Midbrain (tissue), 1 donor: ENCODE measurements at places on chromosomes 1 and 21.

- DNase-seq: no peak
Observed at GRCh38 chr1:45499415-45499769, 481 bp downstream of the CCDC163 start.

- DNase-seq: no peak
Observed at GRCh38 chr1:240985081-240985480, 371.9 kb downstream of the RGS7 start.

- no peak for DNase-seq
Observed at GRCh38 chr1:110123224-110123623, 11.0 kb downstream of the UBL4B start.

GRCh38 chr1:21652101-21652936 lies 16.8 kb downstream of the RAP1GAP start:
- DNase-seq: no peak

- DNase-seq: no peak
Observed at GRCh38 chr1:54223441-54224202, 23.7 kb downstream of the MRPL37 start.

DNA sequence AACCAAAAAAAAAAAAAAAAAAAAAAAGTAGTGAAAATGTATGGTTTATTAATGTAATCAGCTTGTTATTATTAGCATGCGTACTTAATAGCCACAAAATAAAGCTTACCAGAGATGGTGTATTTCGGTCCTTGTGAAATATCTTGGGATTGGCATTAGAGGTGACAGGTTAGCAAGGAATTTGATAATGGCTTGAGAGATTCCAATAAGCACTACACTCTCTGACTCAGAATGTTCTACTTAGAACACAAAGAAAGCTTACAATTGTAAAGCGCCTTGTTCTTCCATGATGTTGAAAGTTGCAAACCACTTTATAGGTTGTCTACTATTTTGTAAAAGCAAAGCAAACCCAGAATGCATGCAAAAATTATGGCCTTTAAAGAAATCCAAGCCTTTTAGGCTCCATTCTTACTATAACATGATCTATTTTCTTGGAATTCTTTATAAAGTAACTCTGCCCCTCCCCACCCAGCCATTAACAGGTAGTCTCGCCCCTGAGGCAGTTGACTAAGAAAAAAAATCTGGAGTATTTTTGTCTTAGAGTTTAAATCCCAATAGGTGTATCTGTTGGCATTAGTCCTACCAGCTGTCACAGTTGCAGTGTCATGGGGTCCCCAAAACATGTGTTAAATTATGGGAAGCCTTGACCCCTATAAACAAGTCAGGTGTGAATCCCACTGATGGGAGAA lies 129.2 kb downstream of the DHRS3 start:
- no peak for DNase-seq

- DNase-seq: no peak
Observed at GRCh38 chr1:222009105-222009730, 267.3 kb upstream of the DUSP10 start.

DNA sequence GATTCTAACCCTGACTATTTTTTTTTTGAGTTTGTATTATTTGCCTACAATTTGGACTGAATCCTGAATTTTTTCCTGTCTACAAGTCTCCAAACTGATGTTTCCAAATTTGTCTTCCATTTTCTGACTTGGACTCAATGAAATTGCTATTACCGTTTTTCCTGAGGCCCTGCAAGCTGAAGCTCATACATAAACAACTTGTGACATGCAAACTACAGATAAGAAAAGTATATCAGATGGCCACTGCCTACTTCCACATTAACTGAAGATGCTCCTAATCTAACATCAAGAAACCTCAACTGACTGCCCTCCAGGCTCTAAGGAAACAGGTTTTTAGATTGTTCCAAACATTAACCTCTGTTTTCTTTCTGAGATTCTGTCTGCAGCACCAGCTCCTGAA lies 51.1 kb upstream of the KLHDC7A start:
- no peak for DNase-seq

GRCh38 chr1:41416081-41416480 lies 54.8 kb downstream of the FOXO6 start:
- DNase-seq: no peak

DNA sequence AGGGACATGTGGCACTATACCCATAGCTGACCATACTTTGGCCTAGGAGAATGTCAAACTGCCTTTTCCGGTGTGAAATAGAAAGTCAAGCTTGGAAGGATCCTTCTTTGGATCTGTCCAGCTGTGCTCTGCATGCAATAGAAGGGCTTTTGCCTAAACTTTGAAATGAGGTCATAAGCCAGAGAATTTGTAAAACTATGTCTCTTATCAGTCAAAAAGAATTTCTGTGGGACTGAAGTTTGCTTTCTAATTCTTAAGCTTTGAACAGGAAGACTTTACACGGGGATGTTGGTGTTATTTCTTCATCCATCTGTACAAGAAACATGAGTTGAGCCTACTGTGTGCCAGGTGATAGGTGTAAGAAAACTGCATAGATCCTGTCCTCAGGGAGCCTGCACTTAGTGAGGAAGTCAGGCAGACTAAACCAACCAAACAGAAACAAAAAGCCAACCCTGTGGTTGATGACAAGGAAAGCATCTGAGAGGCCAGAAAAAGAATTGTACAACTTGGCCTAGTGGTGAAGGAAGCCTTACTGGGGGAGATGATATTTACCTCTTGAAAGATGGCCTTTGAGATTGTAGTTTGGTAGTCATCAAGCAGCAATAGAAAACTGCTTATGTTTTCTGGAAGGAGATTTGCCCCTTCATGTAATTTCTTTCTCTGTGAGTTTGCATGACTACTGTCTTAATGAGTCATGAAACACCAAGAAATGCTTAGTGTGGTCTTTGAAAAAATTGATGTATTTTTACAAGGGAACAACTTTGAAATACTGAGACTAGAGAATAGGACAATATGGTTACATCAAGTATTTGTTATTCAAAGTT lies 24.8 kb downstream of the TGFB2 start:
- no peak for DNase-seq

GRCh38 chr21:42291003-42291750 lies 24.0 kb downstream of the TFF3 start:
- DNase-seq: no peak

- no peak for DNase-seq
Observed at GRCh38 chr1:2855206-2856065, 53.9 kb upstream of the TTC34 start.

DNA sequence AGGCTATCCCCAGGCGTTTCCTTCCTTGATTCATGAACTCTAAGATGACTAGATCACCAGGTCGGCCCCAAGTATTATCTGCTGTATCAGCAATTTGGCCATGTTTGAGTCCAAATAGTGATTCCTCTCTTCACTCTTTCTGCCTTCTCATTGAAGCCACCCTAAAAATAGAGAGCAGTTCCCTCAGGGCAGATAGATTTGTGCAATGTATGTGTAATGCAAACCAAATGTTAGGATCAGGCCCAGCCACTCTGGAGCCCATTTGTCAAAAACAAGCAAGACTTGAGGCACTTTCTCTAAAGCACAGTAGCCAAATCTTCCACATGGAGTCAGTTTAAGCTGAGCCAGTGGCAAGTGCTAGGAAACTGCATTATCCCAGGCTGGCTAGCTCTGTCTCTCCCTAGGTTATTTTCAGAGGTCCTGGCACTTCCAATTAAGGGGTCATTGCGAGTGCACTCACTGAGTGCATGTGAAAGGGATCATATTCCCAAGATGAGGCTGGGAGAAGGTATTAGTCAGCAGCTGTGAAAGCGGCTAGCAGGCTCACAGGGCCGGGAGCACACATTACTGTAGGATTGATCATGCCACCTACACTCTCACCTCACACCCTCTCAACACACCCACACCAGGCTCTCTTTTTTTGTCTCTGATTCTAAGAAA lies 97.9 kb upstream of the RAB3GAP2 start:
- no peak for DNase-seq

GRCh38 chr1:245972476-245972875 lies 534.6 kb downstream of the SMYD3 start:
- DNase-seq: no peak

- DNase-seq: no peak
Observed at GRCh38 chr1:231684356-231685244, 58.0 kb downstream of the DISC1 start.

- DNase-seq: no peak
Observed at GRCh38 chr1:30728832-30729638, 5.7 kb upstream of the MATN1 start.

GRCh38 chr1:65355031-65355712 lies 45.8 kb downstream of the DNAJC6 start:
- DNase-seq: no peak

DNA sequence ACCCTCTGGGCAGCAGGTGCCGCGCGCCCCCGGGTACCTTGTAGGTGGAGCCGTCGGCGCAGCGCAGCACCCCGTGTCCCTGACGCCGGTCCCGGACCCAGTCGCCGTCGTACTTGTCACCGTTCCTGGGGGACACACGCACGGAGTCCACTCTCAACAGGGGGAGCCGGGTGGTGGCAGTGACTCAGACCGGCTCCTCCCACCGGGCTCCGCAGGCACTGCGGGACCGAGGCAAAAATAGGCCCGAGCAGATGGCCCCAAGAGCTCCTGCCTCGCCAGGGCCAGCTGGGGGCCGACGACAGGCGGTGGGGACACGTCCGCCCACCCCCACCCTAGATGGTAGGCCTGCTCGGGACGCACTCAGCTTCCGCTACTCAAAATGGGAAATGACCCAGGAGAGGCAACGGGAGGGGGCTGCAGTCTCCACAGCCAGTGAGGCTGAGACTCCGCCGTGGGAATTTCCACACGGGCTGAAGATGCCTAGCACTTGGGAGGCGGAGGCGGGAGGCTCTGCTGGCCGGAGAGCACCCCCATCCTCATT lies 6.3 kb downstream of the MORN1 start:
- DNase-seq: no peak

DNA sequence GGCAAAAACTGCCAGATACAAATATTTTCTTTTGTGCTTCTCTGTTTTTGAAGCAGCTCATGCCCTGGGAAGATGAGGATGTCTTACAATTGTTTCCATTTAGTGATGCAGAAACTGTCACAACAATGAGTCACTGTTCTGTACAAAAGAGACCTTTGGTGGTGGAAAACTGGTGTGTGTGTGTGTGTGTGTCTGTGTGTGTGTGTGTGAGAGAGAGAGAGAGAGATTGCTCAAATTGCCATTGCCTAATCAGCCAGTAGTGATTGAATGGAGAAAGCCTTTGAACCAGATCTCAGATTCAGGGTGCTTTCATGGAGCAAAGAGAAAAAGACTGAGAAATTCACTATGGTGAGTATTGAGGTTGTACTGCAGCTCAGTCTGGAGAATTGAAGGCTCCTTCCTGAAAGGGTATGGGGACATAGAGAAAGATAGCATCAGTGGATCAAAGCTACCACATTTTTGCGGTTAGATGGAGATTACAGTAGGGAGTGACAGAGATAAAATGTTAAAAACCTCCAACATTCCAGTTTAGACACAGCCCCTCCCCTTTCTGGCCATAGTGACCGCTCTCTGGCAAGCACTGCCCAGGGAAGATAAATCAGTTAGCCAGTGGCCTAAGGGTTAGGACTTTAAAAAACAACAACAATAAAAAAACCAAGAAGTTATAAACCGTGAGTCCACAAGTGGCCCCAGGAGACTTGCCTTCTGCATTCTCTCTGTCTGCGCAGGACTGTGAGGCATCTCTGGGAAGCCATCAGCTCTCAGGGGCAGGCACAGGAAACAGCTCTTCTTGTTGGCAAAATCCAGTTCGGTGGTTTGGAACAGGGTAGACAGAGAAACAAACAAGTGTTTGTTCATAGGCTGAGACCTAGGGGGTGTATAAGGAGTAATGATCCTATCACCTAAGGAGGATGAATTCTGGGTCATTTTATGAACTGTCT lies 406.5 kb downstream of the DUSP10 start:
- peak; percentile 81 for DNase-seq

GRCh38 chr1:112544751-112545150 lies 36.0 kb downstream of the WNT2B start:
- DNase-seq: no peak

GRCh38 chr1:54558434-54559030 lies 10.5 kb downstream of the ACOT11 start:
- no peak for DNase-seq

DNA sequence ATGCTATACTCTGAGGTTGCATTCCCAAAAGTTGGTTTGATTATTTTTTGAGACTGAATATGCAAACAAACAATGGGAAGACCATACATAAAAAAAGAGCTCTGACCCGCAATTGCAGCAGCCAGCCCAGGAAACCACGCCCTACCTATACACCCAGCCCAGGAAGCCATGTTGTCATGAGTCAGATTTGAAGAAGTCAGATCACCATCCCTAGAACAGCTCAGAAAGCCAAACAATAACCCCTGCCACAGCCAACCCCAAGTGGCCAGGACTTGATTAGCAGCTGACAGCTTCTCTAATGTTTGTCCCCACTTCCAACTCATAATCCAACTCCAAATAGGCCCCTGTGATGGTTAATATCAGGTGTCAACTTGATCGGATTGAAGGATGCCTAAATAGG lies 621.9 kb downstream of the NPHP4 start:
- DNase-seq: no peak

DNA sequence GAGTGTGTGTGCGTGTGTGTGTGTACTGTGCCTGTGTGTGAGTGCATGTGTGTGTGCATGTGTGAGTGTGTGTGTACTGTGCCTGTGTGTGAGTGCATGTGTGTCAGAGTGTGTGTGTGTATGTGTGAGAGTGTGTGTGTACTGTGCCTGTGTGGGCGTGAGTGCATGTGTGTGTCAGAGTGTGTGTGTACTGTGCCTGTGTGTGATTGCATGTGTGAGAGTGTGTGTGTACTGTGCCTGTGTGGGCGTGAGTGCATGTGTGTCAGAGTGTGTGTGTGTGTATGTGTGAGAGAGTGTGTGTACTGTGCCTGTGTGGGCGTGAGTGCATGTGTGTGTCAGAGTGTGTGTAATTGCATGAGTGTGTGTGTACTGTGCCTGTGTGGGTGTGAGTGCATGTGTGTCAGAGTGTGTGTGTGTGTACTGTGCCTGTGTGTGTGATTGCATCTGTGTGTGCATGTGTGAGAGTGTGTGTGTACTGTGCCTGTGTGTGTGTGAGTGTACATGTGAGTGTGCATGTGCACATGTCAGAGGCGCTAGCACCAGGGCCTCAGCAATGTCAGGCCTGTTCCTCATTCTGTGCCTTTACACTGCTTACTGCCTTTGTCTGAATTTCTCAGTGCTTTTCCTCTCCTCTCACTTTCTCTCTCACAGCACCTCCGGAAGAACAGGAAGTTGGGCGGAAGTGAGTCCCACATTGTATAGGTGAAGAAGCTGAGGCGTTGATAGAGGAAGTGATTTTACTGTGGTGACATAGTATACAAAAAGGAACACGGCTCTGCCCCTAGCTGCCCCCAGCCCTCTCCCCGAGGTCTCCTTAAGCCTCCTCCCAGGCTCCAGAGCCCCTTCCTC lies 4.9 kb downstream of the SLC5A9 start:
- DNase-seq: no peak

- DNase-seq: no peak
Observed at GRCh38 chr1:205109711-205110110, 12.1 kb downstream of the RBBP5 start.

DNA sequence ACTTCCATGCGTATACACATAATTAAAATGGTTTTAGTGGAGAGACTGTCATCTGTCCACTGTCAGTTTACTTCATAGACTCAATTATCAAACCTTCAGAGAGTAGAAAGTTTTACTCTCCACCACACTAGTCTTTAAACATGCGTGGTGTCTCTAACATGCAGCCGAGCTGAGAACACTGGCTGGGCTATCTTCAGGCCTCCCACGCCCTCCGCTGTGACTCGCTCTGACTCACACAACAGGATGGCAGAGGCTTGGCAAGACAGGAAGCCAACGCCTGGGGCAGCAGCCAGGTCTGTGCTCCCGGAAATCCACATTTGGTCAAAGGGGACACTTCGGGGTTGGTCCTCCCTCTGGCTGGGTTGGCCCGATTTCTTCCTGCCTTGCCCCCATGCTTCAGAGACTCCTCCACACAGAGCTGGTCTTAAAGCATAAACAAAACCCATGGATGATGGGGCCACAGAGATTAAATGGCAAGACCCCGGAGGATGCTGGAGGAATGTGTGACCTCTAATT lies 22.7 kb upstream of the IFNGR2 start:
- DNase-seq: peak; percentile 43
